AG04450 (cell line): ENCODE measurements at places on chromosomes 16 and 17. TPM values are rescaled to one million over a fixed set of nuclear protein-coding genes. Genes with fewer than 3 reads are reported as not detected.

DNA sequence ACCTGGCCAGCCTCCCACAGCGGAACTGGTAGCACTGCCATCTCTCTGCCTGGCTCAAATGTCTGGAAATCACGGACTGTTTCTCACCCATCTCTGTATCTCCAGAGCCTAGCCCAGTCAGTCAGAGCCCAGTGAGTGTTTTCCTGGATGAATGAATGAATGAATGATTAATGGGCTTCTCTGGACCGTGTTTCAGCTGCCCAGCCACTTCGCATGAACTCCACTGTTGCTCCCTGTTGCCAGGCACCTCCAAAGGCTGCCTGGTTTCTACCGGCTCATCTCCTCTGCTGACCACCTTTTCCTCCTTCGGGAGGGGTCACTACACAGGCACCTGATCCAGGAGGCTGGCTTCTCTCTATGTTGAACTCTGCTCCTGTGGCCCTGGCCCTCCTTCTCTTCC lies 91.0 kb upstream of the SDK2 start:
- DNase-seq = no peak

- no peak for DNase-seq
These were observed 198.9 kb downstream of the ABCC12 start for GRCh38 chr16:47956916-47957315.

Gene TXNDC11
- 35.8 and 37.7 TPM in 2 replicates for polyA plus RNA-seq

- DNase-seq = no peak
These were observed 19.4 kb downstream of the CD300A start for GRCh38 chr17:74485841-74486240.

DNA sequence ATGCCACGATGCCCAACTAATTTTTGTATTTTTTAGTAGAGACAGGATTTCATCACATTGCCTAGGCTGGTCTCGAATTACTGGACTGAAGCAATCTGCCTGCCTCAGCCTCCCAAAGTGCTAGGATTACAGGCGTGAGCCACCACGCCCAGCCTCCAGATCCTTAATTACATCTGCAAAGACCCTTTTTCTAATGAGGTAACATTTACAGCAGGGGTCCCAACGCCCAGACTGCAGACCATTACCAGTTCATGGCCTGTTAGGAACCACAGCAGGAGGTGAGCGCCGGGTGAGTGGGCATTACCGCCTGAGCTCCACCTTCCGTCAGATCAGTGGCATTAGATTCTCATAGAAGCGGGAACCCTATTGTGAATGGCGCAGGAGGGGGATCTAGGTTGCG lies 4.0 kb upstream of the RAB11FIP4 start:
- no peak for DNase-seq

Gene RAB37
- polyA plus RNA-seq = 0.16 and 0.21 TPM in 2 replicates

Gene ITGAD
- polyA plus RNA-seq = not detected in 2 replicates

GRCh38 chr17:71163121-71163812 lies 957.6 kb upstream of the SOX9 start:
- no peak for DNase-seq

DNA sequence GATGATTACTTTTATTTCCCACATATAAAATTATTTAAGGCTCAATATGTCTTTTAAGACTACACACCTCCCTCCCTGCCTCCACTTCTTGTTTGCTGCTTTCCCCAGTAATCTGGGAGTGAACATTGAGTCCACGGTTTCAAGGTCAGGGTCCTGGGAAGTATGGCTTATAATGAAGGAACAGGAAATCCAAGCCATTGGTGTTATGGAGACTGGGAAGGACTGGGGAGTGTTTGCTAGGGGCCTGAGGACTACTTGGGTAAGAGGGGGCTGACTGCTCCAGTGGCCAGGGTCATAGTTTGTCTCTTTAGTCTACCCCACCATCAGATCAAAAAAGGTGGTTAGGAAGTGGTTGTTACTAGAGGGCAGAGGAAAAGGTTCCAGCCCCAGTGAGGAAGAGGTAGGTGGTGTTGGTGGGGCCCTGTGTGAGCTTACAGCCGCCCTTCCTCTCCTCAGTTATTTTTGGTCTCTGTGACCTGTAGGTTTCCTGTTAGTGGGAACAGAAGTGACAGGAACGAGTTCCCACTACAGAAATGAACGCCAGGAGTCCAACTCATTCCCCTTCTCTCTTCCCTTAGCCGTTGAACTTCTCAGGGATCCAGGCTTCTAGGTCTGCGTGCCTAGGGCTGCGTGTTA lies 742 bp upstream of the SLC16A13 start:
- DNase-seq = no peak

Gene UBN1
- polyA plus RNA-seq = 11.2 TPM in 2 replicates

DNA sequence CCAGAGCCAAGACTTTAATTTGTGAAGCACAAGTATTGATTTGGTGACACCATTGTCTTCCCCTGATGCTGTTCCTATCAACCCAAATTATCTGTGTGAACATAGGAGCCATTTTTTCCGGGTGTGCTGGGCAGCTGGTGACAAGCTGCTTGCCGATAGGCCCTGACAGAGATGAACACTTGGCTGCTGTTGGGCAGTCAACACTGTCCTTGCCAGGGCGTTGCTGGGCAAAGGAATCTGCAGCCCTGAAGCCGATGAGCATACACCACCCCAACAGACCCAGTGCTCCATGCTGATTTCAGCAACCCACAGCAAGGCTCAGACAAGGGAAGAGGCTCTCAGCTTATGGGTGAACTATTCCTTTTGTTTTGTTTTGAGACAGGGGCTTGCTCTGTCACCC lies 105.4 kb downstream of the YPEL2 start:
- DNase-seq = no peak

DNA sequence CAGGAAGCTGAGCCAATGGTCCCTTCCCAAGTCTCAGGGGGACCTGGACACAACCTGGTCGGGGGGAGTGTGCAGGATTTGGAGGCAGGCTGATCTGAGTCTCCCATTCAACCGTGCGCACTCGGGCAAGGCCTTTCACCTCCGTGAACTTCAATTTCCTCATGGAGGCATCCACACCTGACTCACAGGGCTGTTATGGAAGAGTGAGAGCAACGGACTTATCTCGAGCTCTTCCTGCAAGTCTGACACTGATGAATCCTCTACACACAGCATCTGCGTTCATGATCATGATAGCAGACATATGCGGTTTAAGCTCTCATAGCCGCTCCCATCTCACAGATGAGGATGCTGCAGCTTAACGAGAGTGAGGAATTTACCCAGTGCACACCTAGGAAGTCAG lies 21.6 kb downstream of the TIMM22 start:
- no peak for DNase-seq

DNA sequence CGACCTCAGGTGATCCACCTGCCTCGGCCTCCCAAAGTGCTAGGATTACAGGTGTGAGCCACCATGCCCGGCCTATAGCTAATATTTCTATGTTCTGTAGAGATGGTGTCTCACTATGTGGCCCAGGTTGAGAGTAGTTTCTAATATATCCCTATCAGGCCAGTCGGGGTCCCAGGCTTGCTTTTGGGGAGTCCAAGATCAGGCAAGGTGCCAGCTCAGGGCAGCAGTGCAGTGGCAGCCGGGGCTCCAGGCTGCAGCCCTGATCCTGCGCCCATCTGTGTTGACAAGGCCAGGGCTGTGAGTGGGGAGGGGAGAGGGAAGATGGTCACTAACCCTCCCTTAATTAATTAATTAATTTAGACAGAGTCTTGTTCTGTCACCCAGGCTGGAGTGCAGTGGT lies 77.6 kb upstream of the CDC42EP4 start:
- DNase-seq = no peak
